ENCODE measurements at places on chromosomes 3 and 15.

DNA sequence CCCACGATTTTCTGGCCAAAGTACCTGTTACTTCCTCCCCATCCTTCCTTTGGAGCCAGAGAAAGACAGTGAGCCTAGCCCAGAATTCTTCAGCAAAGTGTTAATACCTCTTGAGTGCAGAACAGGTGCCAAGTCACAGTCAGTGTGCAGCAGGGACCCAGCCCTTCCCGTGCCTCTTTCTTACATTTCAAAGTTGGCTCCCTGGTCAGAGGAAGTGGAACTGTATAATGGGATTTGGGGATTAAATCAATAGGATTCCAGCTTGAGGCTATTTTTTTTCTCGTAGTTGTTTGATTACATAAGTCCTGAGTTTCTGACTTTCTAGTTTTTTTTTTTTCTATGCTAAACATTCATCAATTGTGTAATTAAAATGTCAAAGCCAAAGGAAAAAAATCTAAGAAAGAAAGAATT, 52.6 kb upstream of the ABHD10 start:
- DNase-seq: no peak

GRCh38 chr3:127217596-127218453, 24.9 kb downstream of the PRR23E start:
- no peak for DNase-seq

GRCh38 chr3:64375737-64376136, 150.5 kb upstream of the PRICKLE2 start:
- DNase-seq: no peak

DNA sequence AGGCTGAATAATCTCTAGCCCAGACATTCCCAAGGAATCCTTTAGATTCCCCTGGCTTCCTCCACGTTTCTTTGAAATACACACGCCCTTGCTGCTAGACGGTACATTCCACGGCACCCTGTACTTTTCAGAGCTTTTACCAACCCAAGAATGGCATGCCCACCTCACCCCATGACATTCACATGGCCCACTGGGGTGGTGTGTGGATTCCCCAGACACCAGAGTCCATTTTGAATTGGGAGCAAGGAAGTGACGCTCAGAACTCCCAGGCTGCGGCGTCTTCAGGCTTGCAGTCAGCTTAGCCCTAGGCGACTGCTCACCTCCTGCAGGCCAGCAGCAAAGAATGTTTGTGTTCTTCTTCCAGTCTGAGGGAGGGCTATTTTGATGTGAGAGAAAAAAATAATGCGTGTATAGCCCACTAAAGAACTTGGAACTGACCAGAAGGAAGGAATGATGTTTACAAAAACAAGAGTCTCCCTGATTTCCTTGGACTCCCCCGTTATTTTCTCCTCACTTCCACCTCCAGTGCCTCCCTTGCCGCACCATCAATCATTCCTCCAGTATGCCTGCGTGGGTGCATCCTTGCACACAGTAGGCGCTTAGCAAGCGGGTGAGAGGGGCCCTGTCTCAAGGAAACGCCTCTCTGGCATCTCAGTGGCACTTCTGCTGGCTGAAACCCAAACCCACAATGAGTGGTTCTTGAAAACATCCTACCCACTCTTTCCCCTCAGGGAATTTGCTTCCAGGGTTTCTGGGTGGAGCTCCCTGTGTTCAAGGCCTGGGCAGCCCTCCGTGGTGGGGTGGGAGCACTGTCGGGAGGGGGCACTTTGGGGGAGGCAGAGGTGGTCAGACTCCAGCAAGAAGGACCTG, 59.9 kb downstream of the SMAD6 start:
- DNase-seq: no peak

- DNase-seq: no peak
These were observed 21.8 kb downstream of the MRPS11 start for GRCh38 chr15:88489321-88489720.

DNA sequence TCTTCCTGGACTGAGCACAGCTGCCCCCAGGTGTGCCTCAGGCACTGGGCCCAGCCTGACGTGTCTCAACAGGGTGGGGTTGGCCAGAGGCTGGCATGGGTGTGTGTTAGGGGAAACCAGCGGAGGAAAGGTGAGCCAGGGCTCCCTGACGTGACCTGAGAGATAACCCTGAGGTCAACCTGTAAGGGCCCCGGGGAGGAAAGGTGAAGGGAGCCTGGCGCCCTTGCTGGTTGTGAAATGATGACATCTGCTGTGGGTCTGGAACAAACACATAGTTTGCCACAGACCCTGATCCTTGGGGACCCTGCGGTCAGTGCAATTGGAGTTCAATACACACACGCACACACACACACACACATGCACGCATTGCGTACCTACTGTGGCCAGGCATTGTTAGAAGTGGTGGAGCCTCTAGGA, 100.2 kb upstream of the TLE3 start:
- no peak for DNase-seq

DNA sequence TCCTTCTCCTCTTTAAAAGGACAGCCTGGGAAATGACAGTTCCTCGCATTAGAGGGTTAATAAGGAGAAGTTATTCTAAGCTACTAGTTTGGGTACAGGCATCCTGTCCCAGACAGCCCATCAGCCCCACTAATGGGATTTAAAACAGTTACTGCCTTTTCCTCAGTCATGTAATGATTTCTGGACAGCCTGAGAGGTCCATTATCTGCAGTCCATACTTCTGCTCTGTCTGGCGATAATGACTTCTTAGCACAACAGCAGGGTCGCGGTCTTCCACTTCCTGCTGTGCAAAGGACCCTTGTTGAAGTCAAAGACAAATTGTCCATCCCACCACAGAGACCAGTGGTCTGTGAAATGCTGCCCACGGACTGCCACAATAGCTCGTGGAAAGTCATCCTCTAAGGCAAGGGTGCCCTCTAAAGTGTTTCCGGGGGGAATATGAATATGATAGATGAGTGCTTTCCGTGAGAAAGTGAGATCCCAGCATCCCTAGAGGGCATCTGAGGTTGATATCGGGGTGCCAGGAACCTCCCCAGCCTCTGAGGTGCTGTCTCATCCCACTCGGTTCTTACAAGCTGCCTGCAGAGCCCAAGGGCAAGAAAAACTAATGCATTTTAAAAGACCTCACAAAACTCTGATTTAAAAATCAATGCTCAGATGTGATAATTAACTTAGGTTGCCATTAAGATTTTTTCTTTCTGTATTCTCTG, 100.7 kb downstream of the SHOX2 start:
- DNase-seq: no peak

All from activated CD4-positive, alpha-beta T cell treated with anti-CD3 and anti-CD28 coated beads, Interleukin-2, amount 10 ng/mL, durations not matched to agents 24 days and 14 days (primary cell).